ENCODE measurements at places on chromosomes 5 and 9.

DNA sequence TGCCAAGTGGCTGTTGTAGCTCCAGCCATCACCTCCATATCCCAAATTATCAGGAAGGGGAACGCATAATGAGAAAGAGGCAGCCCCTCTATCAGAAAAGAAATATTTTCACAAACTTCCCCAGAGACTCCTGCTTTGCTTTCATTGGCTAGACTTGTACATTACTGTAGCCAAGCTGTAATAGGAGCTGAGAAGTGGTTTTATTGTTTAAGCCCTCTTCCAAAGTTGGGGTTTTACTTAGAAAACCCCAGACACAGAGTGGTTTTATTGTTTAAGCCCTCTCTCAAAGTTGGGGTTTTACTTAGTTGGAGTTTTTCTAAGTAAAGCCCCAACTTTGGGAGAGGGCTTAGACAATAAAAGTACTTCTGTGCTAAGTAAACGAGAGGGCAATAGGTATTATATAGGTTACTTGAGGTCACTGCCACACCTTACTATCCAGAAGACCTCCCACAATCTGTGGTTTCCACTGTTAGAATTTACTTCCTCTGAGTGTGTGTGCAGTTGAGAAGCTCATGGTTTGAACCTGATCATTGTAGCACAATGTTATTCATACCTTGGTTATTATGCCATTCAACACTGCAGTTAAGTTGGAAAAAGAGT lies 215.7 kb upstream of the OTULINL start:
- DNase-seq, result no peak

GRCh38 chr9:107609547-107609946 lies 120.0 kb upstream of the KLF4 start:
- DNase-seq, result no peak

DNA sequence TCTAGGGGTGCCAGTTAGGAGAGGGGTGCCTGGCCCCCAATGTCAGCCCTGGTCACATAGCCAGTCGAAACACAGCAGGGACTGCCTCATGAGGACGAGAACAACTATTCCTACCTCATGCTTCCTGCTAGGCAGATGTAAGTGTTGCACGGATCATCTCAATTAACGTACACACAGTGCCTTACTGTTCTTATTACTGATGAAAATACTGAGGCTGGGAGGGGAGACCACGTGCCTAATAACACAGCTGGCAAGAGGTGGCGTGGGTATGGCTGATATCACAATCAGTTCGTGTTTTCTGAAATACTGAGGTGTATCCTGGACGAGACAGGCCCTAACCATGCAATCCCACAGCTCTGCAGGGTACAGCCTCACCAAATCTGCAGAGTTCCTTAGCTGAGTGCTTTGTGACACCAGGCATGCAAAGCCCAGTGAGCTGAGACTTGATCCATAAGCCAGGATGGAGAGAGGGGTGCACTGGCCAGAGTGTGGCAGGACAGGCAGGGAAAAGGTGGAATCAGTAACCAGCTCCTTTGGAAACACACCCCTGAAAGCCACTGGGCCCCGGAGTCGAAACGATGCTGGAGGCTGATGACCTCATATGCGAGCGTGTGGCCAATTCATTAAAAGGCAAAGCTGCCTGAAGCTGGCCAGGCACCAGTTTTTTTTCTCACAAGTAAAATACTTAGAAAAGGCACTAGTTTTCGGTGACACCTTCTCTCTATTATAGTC lies 63.9 kb downstream of the PRRT1B start:
- no peak for DNase-seq

GRCh38 chr5:158841481-158842276 lies 258.0 kb downstream of the EBF1 start:
- no peak for DNase-seq

- DNase-seq, result no peak
Observed at GRCh38 chr5:138955013-138955660, 80.0 kb upstream of the LRRTM2 start.

DNA sequence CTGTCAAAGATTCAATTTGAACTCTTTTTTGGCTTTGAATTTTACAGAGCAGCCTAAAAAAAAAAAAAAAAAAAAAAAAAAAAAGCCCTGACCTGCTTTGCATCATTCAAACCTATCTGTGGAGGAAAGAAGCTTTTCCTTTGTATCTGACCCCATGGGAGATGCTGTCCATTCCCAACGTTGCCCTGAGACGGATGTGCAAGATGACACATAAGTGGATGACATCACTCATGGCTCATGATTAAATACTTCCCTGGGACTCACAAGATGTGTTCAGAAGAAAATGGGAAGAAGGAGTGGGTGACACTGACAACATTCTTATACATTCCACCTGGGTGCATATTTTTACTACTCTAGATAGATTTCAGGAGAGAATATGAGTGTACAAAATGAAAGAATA lies 245.7 kb upstream of the ELAVL2 start:
- no peak for DNase-seq

- DNase-seq, result no peak
Observed at GRCh38 chr5:39014561-39014960, 59.6 kb downstream of the RICTOR start.

All from activated T-helper 9 cell treated with anti-CD3 and anti-CD28 coated beads, Interleukin-2, amount 50 U/mL, for 16 hours (primary cell).